Naive thymus-derived CD8-positive, alpha-beta T cell (primary cell): ENCODE measurements at places on chromosomes 5 and 9.

DNA sequence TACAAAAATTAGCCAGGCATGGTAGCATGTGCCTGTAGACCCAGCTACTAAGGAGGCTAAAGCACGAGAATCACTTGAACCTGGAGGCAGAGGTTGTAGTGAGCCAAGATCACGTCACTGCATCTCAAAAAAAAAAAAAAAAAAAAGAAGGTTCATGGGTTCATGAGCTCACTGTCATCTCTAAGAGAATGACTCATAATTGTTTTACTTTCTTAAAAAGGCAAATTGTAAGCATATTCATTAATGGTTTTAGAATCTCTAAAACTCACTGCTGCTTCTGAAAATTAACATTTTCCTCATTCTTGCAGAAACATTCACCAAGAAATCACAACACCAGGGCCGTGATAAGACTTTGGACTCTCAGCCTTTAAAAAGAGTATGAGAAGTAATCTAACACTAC, 103.6 kb downstream of the GNA14 start:
- no peak for DNase-seq

DNA sequence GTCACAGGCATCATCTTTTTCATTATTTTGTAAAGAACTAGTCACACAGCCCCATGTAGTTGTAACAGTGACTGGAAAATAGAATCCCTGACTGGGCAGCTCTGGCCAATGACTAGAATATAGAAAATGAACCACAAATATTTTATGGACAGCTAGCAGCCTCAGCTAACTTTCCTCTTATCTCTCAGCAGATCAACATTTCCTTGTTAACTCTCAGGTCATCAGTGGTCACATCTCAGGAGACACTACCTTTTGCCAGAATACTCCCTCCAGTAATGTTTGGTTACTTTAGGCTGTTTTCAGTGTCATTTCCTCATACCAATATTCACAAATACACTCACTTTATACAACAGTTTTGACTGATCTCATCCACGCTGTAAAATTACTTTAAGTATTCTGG, 43.9 kb downstream of the FAM169A start:
- no peak for DNase-seq

- no peak for DNase-seq
Measured at GRCh38 chr5:16480821-16481538, 15.4 kb upstream of the ZNF622 start.

GRCh38 chr9:111001526-111001925, 36.7 kb downstream of the LPAR1 start:
- DNase-seq, result no peak
